Stimulated activated CD4-positive, alpha-beta T cell treated with anti-CD3 and anti-CD28 coated beads, Interleukin-1b, Interleukin-23, amount 100 ng/mL, for 1 hour (primary cell): ENCODE measurements at places on chromosomes 1 and 21.

GRCh38 chr21:17105932-17106331, 406.9 kb upstream of the CXADR start:
- DNase-seq: no peak

DNA sequence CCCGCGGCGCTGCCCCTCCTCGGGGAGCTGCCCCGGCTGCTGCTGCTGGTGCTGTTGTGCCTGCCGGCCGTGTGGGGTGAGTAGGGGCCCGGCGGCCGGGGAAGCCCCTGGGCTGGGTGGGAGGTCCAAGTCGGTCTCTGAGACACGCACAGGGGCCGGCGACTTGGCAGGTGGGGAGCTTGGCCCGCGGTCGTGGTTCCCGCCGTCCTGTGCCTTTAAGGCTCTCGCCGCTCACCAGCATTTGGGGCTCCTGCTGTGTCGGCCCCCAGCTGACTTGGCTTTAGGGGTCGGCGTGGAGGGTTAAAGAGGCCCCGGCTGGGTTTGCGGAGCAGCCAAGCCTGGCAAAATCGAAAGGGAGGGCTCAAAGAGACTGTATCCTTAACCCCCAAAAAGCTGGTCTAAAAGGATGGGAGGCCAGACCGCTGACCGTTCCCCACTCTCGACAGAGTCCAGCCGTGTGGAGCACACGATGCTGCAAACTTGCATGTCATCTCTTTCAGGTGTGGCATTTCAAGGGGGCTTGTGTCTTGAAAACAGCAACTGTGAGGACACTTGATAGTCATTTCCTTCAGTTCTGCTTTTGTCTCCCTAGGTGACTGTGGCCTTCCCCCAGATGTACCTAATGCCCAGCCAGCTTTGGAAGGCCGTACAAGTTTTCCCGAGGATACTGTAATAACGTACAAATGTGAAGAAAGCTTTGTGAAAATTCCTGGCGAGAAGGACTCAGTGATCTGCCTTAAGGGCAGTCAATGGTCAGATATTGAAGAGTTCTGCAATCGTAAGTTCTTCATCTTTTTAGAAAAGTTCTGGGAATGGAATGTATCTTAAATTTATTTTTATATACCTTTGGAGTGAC, 540 bp downstream of the CD55 start:
- no peak for DNase-seq

GRCh38 chr21:42671778-42672593, 18.6 kb downstream of the PDE9A start:
- no peak for DNase-seq

DNA sequence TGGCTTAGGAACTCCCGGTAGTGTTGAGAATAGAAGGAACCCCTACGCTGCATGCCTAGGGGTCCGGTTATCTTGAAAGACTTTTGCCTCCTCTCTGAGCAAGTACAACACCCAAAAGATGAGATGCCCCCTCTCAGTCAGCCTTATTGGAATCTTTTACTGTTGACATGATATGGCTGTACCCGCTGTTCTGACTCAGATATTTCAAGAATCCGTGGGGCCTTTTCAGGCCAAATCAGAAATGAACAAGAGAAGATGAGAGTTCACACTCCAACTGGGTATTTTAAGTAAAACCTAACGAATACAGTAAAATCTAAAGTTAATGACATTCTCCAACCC, 164.2 kb downstream of the PPIAL4G start:
- no peak for DNase-seq

- no peak for DNase-seq
These were observed 151.7 kb downstream of the ZC3H11B start for GRCh38 chr1:219460896-219461815.
